ENCODE measurements at places on chromosomes 4 and X.

- no peak for DNase-seq
Observed at GRCh38 chr4:3263053-3263875, 14.3 kb downstream of the MSANTD1 start.

DNA sequence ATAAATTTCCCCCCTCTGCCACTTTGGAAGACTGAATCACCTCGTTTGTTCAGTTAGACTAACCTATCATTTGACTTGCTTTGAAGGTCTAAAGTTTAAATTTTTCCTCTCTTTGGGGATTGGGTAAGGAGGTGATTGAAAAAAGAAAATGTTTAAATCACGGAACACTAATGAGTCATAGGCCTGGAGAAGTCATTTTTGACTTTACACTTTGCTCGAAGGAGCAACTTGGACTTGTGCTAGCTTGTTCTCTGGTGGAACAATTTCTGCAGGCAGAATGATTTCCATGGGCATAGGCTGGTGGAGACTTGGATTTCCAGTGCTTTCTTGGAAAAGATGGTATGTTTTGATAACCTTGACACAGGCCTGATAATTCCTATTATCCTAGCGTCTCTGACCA is 10.5 kb upstream of the GLUD2 start:
- DNase-seq: no peak

- DNase-seq: no peak
Observed at GRCh38 chr4:94372991-94373390, 30.4 kb upstream of the HPGDS start.

DNA sequence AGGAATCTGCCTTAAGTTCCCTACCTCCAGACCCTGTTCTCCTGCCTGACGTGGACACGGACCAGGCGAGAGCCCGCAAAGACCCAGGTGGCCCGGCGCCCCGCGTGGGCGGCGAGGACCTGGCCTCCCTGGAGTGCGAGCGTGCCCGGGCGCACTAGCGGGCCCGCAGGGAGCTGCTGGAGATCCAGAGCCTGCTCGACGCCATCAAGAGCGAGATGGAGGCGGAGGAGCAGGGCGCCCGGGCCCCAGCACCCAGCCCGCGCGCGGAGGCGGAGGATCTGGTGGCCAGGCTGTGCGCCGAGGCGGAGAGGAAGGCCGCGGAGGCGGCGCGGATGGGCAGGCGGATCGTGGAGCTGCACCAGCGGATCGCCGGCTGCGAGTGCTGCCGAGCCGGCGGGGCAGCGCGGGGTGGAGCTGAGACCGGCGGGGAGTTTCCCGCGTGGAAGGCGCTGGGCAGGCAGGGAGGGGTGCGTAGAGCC is 18.2 kb downstream of the MRFAP1 start:
- peak; percentile 3 for DNase-seq

GRCh38 chr4:189143263-189143952 is 797.3 kb upstream of the FRG1 start:
- DNase-seq: no peak

DNA sequence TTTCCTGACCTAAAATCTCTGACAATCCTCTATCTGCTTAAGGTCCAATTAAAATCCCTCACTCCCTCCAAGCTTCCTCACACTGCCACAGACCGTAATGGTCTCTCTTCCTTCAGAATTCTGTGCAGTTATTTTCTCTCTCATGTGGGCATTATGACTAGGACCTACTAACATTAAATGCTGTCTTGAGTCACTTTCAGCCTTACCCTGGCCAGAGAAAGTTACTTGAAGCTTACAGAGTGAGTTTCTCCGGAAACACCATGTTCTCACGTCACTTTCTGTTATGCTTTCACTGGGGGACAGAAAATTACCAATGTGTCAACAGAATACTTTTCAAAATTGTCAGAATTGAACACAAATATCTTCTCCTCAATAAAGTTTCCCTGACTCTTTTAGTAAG is 271.8 kb downstream of the INPP4B start:
- DNase-seq: no peak

DNA sequence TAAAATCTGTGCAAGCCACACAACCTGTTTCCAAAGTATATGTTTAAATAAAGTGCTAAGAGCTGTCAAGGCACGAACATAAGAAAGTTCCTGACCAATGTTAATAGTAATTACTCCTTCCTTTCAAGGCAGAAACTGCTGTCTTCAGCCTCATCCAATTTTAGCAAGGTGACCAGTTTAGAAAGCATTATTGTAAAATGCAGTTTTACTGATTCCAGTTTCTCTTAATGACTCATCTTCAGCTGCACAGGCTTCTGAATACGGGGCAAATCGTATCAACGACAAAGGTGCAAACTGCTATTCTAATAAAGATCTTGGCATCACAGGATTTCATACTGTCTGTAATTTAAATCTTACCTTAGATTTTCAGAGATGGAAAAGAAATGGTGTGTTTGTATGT is 87.5 kb downstream of the PPP3CA start:
- DNase-seq: no peak

DNA sequence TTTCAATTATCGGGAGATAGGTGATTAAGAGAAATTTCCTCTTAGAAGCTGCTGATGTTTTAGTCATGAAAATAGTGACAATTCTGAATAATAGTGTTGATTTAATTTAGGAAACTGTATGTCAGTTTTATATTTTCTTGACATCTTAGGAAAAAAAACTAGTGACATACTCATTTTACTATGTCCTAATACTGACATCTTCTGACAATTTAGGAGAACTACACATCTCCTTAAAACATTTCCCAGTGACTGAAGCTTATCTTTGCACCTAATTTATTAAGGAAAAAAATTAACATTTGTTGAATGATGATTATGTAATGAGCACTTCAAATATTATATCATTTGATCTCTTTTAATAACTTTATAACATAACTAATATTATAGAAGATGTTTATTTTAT is 42.0 kb upstream of the RBMXL3 start:
- DNase-seq: no peak

DNA sequence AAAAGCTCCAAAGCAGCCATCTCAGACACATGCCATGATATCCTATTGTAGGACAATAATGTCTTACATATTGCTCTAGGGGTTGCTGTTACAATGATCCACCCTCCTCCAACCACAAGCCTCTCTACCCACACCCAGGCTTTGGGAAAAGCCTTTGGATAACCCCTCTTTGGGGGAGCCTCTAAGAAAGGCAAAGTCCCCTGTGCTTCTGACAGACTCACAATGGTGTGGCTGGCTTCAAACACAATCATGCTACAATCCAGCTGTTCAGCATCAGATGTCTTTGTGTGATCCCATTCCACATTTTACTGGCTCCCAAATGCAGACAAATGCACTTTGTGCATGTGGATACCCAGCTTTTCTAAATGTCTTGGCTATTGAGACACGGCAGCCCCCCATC is 65.9 kb upstream of the CAPN6 start:
- DNase-seq: no peak

GRCh38 chrX:47958761-47959342 is 44.9 kb downstream of the ZNF182 start:
- DNase-seq: no peak

GRCh38 chr4:110967936-110968335 is 345.1 kb upstream of the PITX2 start:
- DNase-seq: no peak

- DNase-seq: no peak
Observed at GRCh38 chr4:82124365-82124764, 249.4 kb downstream of the HNRNPD start.

DNA sequence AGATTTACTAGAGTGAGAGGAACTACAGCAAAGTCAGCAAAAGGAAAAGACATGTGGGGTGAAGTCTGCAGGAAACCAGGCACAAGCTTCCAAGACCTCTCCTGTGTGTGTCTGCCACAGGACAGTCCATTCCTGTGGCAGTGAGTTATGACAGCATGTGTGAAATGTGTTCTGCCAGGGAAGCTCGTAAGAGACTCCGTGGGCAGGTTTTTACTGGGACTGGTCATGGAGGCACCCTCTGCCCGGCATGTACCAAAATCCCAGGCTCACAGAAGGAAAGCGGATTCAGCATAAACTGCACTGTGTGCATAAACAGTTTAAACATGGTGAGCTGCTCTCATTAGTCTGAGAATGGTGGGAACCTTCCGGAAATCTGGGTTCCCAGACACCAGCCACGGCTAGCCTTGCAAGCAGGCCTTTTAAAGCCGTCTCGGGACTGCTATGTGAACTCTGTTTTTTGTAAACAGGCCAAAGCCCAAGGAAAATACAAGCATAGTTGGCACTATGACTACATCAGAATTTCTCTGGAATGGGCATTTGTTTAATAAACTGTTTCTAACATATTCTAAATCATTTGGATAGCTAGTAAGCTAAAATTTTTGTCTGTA is 288.5 kb downstream of the TENM3 start:
- no peak for DNase-seq

DNA sequence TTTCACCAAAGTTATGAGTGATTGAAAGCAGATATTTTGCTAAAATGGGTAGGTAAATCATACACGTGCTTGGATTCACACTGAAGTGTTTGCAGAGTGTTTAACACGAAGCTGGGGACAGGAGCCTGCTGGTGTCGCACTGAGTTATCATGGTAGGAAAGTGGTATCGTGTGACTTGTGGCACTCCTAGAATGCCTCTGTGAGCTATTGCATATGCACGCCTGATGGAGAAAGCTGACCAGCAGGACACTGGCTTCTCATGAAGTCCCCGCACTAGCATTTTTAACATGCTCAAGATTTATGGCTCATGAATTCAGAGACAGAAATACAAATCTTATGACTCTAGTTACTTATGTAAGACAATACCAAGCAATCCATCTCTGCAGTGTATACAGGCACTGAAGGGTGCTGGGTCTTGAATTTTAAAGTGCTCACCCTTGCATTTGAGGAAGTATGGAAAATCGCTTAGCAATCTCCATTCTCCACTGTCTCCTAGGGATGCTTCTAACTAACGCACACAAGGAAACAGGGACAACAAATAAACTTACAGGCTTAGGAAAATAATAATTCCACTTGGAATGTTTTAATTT is 19.8 kb downstream of the VCX3B start:
- DNase-seq: no peak

- no peak for DNase-seq
Observed at GRCh38 chrX:111353793-111354192, 58.2 kb downstream of the DCX start.

DNA sequence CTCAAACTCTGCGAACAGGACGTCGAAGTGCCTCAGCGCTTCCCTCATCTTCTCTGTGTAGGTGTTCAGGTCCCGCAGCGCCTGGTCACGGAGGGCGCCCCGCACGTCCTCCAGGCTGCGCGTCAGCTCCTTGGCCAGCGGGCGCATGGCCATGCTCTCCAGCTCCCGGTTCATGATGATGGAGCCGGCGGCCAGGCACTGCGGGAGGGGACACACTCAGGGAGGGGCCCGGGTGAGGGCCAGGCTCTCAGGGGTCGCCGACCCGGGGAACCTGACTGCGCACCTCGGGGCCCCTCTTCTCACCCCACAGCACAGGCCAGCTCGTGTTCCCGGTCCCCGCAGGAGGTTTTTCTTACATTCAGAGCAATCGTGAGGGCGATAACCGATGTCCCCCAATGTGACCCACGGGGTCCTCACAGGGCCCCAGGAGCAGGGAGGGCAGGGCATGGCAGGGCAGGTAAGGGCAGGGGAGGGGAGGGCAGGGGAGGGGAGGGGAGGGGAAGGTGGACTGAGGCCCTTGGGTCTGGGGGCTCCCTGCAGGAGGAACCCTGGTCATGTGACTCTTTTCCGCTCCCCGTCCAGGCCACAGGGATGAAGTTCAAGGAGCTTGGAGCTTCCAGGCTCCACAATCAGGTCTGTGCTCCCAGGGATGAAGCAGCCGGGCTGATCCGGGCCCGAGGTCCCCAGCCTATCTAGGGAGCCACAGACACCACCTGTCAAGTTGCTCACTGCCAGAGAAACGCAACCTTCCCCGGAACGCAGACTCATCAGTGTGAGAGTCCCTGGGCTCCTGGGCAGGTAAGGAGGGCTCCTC is 77.8 kb upstream of the MXD4 start:
- no peak for DNase-seq

DNA sequence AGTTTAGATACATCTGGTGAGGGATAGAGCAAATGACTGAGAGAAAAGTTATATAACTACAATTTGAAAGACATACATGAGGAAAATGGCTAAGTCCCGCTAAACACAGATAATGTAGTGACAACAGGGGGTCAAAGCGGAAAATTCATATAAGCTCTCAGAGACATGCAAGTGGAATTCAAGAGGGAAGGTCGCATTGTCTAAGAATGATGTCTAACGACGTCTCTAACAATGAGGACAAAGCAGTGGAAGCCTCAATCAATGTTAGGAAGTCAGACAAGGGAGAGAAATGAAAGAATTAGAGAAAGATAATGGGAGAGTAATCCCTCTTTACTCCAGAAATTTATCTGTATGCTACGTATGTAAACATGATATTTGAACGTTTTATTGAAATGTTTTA is 113.4 kb downstream of the ANTXR2 start:
- no peak for DNase-seq

- no peak for DNase-seq
Observed at GRCh38 chrX:12421918-12422317, 283.6 kb downstream of the FRMPD4 start.

DNA sequence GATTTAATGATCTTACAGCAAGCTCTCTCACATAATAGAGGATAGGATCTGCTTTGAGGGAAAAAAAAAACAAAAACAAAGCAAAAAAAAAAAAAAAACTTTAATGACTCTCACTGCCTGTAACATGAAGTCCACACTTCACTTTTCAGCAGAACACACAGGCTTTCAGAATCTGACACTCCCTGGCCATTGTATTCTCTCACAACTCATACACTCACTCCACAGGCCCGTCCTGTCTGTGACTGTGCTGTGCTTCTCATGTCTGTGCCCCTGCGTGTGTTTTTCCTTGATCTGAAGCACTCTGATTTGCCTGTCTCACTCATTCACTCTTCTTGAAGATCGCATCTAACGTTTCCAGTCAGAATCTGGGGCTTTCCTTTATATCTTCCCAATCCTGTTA is 460.8 kb downstream of the TMA16 start:
- no peak for DNase-seq

DNA sequence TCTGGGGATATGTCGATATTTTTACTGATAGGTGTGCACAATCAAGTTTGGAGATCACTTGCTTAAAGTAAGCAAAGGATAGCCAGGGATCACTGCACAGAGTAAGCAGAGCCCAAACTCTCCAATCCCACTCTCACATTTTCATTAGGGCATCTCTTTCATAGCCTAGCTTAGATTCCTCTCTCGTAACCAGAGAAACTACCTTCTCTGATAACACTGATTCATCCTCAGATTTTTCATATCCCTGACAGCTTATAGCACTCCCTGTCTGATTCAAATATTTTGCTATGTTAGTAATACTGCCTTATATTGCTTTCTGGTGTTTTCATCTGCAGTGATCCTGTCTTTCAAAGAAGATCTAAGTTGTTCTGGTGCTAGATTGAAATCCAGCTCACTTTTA is 123.7 kb downstream of the CBLL2 start:
- DNase-seq: no peak

- DNase-seq: no peak
Observed at GRCh38 chr4:144647095-144647561, 1.2 kb downstream of the HHIP start.

DNA sequence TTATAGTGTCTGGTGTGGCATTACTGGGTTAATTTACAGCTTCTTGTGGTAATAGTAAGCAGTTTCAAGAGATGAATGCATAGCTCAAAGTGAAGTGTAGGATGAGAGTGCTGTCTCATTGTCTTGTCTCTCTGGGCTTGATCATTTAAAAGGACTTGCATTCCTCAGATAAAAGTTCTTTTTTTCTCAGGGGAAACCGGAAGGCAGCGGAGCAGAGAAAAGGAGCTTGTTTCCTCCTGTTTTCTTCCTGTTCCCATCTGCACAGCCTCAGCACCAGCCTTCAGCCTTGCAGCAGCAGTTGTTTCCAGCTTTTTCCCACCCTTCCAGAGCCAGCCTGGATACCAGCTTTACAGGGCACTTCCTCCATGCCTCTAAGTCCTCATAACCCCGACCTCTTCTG is 61.4 kb upstream of the LGI2 start:
- no peak for DNase-seq
